ENCODE measurements at places on chromosomes 7 and 10.

- no peak for DNase-seq
Measured at GRCh38 chr7:35333265-35333664, 79.4 kb upstream of the TBX20 start.

- DNase-seq: no peak
Measured at GRCh38 chr10:10915215-10915614, 102.5 kb upstream of the CELF2 start.

DNA sequence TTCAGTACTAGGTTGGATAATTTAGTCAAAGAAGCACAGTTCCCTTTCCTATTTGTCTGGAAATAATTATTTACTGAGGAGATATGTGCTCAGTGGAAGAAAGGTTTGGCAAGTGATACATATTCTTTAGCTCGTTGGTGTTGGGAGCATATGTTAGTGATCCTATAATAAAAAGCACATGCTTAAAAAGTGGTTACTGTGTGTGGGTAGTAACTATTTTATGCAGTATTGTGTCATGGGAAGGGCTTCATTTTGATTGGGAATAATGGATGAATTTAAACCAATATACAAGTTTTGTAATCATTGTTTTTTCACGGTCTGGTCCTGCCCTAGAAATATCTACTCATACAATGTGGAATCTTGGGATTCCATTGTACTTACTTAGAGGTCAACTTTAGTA, 188.7 kb upstream of the PPP1R3A start:
- no peak for DNase-seq

DNA sequence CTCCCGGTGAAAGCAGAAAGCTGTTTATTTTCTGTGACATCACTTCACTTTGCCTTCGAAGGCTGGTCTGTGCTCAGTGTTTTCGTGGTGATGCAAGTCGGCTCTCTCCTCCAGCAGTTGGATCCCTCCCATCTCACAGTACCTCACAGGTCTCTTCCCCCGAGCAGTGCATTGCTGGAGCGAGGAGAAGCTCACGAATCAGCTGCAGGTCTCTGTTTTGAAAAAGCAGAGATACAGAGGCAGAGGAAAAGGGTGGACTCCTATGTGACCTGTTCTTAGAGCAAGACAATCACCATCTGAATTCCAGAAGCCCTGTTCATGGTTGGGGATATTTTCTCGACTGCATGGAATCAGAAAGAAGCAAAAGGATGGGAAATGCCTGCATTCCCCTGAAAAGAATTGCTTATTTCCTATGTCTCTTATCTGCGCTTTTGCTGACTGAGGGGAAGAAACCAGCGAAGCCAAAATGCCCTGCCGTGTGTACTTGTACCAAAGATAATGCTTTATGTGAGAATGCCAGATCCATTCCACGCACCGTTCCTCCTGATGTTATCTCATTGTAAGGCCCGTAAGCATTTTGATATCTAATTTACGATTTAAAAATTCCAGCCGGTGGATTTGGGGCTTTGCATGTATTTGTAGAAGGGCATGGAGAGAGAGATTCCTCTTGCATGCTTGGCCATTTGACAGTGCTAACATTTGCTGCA, at the start of gene LGI1:
LGI1 (plus strand) TSS at position 136 of the 707 bp plus-strand sequence; CDS start at position 345, 209 bp downstream.
- no peak for DNase-seq

- DNase-seq: no peak
Measured at GRCh38 chr7:33041631-33042428, 20.7 kb downstream of the NT5C3A start.

DNA sequence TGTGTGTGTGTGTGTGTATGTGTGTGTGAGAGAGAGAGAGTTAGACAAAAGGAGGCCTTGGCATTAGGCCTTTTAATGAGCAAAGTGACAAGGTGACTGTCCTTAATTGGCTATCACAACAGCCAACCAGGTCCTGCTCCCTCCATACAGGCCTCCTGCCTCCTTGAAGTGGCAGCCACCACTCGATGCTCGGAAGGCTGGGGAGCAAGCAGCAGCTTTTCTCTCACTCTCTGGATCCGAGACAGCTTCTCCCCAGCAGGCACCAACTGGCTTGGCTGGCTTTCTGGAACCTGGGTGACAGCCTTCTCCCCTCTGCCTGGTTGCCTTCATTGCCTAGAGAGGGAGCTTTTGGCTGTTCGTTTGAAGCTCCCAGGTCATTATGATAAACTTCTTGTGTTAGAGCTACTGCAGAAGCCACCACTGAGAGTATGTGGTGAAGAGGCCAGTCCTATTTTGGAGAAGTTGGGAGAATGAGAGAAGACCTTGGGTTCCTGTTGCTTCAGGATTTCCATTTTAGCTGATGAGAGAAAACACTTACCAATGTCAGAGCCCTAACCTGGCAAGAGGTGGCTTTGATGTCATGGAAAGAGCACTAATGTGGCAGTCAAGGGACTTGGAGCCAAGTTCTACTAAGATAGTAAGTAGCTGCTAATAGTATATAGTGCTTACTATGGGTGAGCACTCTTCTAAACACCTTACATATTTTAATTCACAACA, 37.6 kb downstream of the RPS24 start:
- no peak for DNase-seq

DNA sequence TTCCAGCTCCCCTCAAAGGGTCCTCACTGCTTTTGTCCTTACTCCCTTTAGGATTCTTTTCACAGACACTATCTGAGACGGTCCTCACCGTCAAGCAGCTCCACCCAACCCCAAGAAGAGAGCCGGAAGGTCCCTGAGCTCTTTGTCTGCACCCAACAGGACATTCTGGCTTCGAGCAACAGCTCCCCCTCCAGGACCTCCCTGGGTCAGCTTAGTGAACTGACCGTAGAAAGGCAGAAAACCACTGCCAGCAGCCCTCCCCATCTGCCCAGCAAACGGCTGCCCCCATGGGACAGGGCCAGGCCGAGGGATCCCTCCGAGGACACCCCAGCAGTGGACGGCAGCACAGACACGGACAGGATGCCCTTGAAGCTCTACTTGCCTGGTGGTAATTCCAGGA, 19.9 kb downstream of the MINDY4 start:
- no peak for DNase-seq

GRCh38 chr10:125641398-125641797, 41.6 kb downstream of the TEX36 start:
- no peak for DNase-seq

DNA sequence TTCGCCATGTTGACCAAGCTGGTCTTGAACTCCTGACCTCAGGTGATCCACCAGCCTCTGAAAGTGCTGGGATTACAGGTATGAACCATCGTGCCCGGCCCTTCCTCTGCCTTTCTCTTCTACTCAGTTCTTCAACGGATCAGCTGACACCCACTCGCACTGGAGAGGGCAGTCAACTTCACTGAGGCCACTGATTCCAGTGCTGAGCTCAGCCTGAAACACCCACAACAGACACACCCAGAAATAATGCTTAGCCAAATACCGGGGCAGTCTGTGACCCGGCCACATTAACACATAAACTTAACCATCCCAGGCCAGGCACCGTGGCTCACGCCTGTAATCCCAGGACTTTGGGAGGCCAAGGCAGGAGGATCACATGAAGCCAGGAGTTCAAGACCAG, 119.3 kb upstream of the CHST15 start:
- DNase-seq: no peak

DNA sequence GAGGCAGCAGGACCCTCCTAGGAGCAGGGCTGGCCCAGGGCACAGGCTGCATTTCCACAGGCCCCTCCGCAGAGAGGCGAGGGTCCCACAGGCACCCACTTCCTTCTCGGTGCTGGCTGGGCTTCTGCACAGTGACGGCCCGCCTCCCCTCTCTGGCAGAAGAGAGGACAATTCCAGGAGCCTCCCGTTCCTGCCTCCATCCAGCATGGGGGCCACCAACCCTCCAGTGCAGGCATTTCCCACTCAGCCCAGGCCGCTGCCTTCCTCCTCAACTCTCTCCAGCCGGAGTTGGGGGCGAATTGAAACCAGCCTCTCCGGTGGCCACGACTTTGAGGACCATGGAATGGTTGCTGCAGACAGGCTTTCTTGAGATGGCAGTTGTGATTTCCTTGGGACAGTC, 125.0 kb upstream of the PPP2R2D start:
- no peak for DNase-seq

- DNase-seq: no peak
Measured at GRCh38 chr7:124369310-124369709, 336.4 kb upstream of the TMEM229A start.

DNA sequence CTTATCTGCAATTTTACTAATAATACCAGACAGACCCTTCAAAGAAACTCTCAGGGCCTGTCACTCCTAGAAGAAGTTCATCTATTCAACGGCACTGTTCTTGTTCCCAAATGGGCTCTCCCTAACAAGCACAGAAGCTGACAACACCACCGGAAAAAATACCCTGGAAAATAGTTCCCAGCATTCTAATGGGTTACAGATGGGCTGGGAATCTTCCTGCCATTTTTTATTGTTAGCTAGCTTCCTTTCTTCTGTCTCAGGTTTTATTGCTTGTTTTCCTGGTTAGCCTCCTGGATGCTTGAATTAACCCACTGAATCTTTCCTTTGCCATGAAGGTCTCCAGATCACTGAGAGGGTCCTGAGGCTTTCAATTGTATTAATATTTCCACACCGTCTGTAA, 689.8 kb upstream of the NRP1 start:
- no peak for DNase-seq

DNA sequence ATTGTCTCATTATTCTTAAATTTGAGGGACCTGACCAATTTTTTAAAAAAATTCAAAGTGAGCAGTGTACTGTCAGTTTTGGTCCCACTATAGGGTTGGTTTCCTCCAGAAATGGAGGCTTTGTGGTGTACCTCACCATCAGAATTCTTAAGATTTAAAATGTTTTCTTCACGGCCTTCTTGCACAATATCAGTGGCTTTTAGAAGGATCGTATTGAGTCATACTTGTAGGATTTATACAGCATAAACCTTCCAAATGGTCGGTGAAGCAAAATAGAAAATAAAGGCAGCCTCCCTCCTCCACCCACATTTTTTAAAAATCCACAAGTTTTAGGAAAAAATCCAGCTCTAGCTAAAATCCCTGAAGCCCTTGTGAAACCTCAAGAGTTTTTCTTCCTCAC, 126.4 kb downstream of the RNLS start:
- no peak for DNase-seq

GRCh38 chr7:89023206-89023605, 227.7 kb upstream of the TEX47 start:
- DNase-seq: no peak

GRCh38 chr10:125263551-125263950, 103.2 kb upstream of the CTBP2 start:
- no peak for DNase-seq

DNA sequence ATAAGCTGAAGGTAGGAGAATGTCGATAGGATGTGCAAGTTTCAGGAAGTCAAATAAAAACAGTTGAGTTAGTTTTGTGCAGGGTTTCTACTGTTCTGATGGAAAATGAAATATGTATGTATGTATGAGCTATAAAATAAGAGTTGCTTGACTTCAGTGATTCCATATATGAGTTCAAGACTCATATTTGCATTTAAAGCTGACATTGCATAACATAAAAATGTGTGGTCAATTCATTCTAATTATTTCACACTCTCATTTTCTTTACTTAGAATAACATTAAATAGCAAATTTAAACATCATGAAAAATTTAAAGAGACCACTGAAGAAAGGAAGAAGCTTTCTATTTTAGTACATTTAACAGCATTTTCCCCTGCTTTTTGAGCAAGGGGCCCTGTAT, 37.8 kb downstream of the IFIT5 start:
- DNase-seq: no peak

GRCh38 chr10:132146941-132147915, 39.5 kb upstream of the DPYSL4 start:
- DNase-seq: no peak

- DNase-seq: no peak
Measured at GRCh38 chr10:85225311-85225710, 896.9 kb downstream of the CCSER2 start.

Data from bone marrow (tissue), 2 donors.